ENCODE measurements at places on chromosomes 4 and X. TPM values are rescaled to one million over a fixed set of nuclear protein-coding genes. Genes with fewer than 3 reads are reported as not detected.

CXorf38 gene
- total RNA-seq: 26.6 TPM

GRCh38 chr4:183635741-183636140, 23.2 kb downstream of the RWDD4 start:
- no peak overlapping the region for H3K4me3 ChIP-seq
- peaks cover 4% of the 10 kb centered on the region for H3K4me1 ChIP-seq
- peaks cover 3% of the 10 kb centered on the region for H3K36me3 ChIP-seq
- no peak overlapping the region for H3K27ac ChIP-seq
- no peak for DNase-seq
- H3K27me3 ChIP-seq: peaks cover 1% of the 10 kb centered on the region

DNA sequence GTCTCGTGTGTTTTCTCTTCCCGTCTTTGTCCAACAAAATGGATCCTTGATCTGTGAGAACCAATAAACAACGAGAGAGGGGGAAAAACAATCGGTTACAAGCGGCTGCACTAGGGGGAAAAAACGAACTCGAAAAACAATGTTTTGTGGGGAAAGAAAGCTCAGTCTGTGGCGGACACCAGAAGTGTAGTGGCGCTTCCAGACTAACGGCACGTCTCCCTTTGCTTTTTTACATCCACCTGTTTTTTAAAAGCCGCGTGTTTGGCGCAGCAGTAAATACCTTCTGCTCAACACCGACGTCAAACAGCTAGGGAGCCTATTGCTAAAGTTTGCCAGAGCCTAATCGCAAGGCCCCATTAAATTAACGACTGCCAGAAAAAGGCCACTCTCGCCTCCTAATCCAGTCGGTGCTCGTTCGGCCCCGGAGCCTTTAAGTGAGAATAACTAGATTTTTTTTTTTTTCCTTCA, 3.3 kb downstream of the NKX6-1 start:
- H3K36me3 ChIP-seq: no peaks in the 10 kb centered on the region
- peaks cover 88% of the 10 kb centered on the region for H3K27me3 ChIP-seq
- H3K27ac ChIP-seq: peak overlapping the region; percentile 68
- H3K4me1 ChIP-seq: peaks cover 15% of the 10 kb centered on the region
- DNase-seq: no peak

DNA sequence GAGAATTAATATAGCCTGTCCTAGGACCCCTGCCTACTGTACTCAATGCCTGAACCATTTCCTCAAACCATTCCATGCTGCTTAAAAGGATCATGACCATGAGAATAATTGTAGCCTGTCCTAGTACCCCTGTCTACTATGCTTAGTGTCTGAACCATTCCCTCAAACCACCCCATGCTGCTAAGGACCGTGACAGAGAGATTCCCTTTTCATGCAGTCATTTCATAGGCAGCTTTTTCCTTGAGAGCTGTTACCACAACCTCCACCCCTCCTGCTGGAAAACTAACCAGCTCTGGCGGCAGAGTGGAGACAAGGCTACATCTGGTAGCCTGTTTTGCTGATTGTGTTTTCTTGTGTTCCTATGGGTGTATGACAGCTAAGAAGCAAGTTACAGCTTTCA, 174.9 kb upstream of the SMARCAD1 start:
- no peak overlapping the region for H3K27ac ChIP-seq
- H3K4me3 ChIP-seq: no peak overlapping the region
- no peak for DNase-seq
- no peaks in the 10 kb centered on the region for H3K36me3 ChIP-seq
- H3K27me3 ChIP-seq: no peaks in the 10 kb centered on the region

PDLIM3 gene
- total RNA-seq: not detected

GRCh38 chr4:106104276-106104675, 209.0 kb downstream of the NPNT start:
- peaks cover 47% of the 10 kb centered on the region for H3K36me3 ChIP-seq
- H3K27ac ChIP-seq: no peak overlapping the region
- no peak overlapping the region for H3K4me3 ChIP-seq
- H3K4me1 ChIP-seq: no peaks in the 10 kb centered on the region
- DNase-seq: no peak
- H3K27me3 ChIP-seq: no peaks in the 10 kb centered on the region

GRCh38 chrX:10049236-10049635, 82.1 kb downstream of the CLDN34 start:
- H3K36me3 ChIP-seq: no peaks in the 10 kb centered on the region
- no peak for DNase-seq
- no peaks in the 10 kb centered on the region for H3K27me3 ChIP-seq
- no peak overlapping the region for H3K27ac ChIP-seq
- peaks cover 7% of the 10 kb centered on the region for H3K4me1 ChIP-seq

CPLX1 gene
- total RNA-seq: 5.0 TPM

DNA sequence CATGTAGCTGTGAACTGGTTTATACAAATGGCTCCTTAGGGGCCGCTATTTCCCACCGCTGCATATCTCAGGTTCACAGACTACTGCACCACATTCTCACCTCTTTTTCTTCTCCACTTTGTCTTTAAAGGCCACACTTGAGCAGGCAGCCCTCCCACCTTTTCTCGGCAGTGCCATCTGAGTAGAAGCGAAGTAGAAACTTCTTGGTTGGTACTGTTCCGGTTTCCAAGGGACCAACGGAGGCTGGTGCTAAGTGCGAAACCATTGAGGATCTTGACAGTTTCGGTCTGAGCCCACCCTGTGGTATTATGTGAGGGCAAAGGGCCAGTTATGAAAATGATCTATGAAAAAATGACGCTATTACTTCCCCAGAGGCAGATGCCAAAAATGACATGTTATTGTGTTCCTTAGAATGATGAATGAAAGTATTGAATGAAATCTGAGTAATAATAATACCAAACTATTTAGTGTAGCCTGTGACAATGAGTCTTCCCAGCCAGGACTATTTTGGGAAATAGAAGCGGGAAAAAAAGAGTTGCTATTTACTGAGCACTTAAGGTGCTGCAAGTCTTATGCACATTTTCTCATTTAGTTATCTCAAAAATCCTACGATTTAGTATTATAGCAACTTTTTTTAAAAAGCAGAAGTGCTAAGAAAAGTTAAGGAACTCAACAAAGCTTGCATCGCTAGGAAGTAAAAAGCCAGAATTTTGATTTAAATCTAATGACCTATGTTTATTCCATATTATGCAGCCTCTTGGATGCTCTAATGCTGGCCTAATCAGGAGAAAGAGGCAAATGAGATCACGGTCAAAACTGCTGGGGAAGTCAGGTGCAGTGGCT, 29.6 kb upstream of the CHRNA9 start:
- H3K4me1 ChIP-seq: peaks cover 79% of the 10 kb centered on the region
- peak; percentile 51 for DNase-seq
- no peaks in the 10 kb centered on the region for H3K27me3 ChIP-seq
- H3K4me3 ChIP-seq: peak overlapping the region; percentile 83
- H3K36me3 ChIP-seq: peaks cover 10% of the 10 kb centered on the region

DNA sequence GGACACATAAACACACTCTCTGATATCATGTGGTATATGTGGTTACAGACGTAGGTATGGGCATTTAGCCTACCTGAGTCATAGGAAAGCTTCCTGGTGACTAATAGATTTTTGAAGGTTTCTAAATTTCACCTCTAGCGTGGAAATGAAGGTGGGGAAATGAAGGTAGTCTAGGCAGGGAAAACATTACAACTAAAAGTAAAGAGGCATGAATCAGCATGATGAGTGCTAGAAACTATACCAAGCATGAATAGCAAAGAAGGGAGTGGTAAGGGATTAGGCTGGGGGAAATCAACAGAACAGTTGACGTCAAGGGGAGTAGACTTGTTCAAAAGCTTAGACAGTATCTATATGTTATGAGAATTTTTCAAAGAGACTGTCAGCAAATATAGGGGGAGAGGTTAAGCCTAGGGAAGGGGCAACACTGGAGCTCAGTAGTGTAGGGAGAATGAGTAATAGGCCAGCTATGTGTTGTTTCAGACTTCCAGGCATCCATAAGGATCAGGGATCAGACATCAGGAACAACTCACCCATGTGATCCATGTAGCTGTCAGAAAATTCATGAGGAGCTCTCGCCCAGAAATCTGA, 279.3 kb upstream of the DIPK2B start:
- DNase-seq: no peak
- H3K36me3 ChIP-seq: no peaks in the 10 kb centered on the region
- H3K27me3 ChIP-seq: peaks cover 3% of the 10 kb centered on the region
- H3K4me3 ChIP-seq: no peak overlapping the region
- no peak overlapping the region for H3K27ac ChIP-seq

SLITRK4 gene
- total RNA-seq: not detected

NLGN3 gene
- 1.4 TPM for total RNA-seq

DNA sequence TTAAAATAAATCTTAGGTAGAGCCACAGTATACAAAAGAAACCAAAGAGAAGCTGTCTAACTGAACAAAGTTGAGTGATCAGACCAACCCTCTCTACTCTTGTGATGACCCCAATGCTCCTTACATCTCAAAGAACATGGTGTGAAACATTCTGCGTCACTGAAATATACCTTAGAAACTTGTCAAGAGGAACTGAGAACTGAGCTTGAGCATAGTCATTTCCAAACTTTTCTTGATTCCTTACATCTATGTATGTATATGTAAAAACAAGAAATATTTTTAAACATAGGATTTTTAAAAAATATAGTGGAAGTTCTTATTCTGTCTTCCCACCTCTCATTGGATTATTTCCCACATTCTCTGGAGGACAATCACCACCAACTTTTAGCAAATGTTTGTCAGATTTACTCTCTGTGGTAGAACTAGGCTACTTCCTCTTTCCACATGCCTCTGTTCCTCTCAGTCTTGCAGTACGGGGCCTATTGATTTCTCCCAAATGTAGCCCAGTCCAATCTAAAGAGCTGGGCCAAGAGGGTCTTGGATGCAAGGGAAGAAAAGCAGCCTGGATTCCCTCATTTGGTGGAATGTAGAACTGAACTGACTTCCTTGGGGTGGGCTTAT, 98.2 kb upstream of the HHIP start:
- H3K36me3 ChIP-seq: no peaks in the 10 kb centered on the region
- no peaks in the 10 kb centered on the region for H3K4me1 ChIP-seq

GRCh38 chr4:90503677-90504076, 376.5 kb downstream of the CCSER1 start:
- DNase-seq: no peak
- H3K36me3 ChIP-seq: no peaks in the 10 kb centered on the region
- H3K27me3 ChIP-seq: no peaks in the 10 kb centered on the region
- H3K4me3 ChIP-seq: no peak overlapping the region

CENPVL2 gene
- total RNA-seq: not detected

DNA sequence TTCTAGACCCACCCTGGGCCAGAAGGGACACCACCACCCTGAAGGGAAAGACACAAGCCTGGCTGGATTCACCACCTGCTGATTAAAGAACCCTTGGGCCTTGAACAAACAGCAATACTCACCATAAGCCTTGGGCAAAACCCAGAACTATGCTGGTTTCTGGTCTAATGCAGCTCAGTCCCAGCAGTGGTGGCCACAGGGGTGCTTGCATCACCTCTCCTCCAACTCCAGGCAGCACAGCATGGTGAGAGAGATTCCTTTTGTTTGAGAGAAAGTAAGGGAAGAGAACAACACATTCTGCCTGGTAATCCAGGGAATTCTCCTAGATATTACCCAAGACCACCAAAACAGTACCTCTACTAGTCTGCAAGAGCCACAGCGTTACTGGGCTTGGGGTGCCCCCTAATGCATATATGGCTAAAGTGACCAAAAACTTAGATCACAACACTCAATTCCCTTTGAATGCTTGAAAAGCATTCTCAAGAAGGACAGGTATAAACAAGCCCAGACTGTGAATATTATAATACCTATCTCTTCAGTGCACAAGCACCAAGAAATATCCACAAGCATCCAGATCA, 25.7 kb downstream of the RNF128 start:
- no peak overlapping the region for H3K4me3 ChIP-seq
- no peak overlapping the region for H3K27ac ChIP-seq
- H3K27me3 ChIP-seq: peaks cover 2% of the 10 kb centered on the region
- DNase-seq: no peak
- H3K4me1 ChIP-seq: no peaks in the 10 kb centered on the region

DNA sequence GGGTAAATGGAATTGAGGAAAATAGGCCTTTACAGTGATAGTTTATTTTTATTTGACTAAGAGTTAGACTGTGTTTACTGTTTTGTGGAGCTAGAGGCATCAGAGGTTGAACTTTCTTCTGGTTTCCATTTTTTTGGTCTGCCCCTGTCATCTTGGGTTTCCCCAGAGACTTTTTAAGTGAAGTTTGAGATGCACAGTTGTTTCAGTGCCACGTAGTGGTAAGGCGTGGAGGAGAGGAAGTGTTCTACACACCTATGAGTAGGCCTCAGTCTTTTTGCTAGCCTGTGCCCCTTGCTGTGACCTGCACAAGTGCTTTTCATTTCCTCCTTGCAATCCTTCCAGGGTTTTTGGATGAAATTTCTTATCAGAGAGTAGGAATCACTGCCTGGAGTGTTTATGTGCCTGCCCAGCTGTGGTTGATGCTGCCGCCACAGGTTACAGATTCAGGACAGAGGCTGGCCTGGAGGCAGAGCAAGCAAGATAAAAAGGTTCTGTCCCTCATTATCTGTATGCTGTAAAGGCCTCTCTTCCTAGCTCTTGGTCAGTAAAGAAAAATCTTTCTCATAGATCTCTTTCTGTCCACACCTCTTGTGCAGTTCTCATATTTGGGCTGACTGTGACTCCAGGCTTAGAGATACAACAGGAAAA, 12.5 kb upstream of the HSFX4 start:
- no peaks in the 10 kb centered on the region for H3K4me1 ChIP-seq
- H3K27ac ChIP-seq: peak overlapping the region; percentile 58
- no peak overlapping the region for H3K4me3 ChIP-seq
- H3K27me3 ChIP-seq: no peaks in the 10 kb centered on the region

DNA sequence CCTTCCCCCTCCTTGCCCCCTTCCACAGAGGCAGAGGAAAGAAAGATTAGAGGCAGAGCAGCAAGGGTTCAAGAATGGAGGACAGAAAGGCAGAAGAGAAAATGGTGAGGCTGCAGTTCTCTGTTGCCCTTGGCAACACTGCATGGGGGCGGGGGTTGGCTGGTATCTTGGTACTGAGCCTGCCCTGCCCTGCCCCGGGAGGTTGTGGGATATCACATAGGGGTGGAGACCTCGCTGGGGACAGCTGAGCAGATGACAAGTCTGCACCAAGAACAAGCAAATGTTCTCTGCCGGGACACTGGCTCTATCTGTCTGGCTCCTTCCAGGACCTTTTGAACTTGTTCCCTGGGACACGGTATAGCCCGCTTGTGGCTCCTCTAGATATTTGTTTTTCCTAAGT, 39.8 kb downstream of the NHS start:
- H3K36me3 ChIP-seq: no peaks in the 10 kb centered on the region
- H3K27ac ChIP-seq: no peak overlapping the region
- DNase-seq: no peak
- H3K4me1 ChIP-seq: no peaks in the 10 kb centered on the region

TLR6 gene
- 5.9 TPM for total RNA-seq

DNA sequence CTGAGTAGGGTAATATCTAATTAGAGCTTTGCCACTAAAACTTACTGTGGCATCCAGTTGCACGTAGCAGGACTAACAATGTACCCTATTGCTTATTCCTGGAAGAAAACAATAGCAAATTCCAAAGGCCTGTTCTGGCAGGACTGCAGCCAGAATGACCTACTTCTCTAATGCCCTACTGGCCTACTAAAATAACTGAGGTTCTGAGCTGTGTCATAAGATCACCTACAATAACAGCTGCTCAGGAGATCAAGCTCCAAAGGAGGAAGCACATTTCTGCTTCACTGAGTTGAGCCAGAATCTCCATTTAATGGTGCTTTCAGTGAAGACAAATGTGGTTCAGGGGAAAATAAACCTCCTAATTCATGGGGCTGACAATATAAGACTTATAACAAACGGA, 42.2 kb upstream of the CXCL8 start:
- no peaks in the 10 kb centered on the region for H3K36me3 ChIP-seq
- no peak overlapping the region for H3K27ac ChIP-seq

RASGEF1B gene
- 8.2 TPM for total RNA-seq

- peaks cover 13% of the 10 kb centered on the region for H3K36me3 ChIP-seq
- peak; percentile 74 for DNase-seq
- peak within 1 kb of the TSS; percentile 91 for H3K27ac ChIP-seq
- peaks cover 47% of the 10 kb centered on the region for H3K4me1 ChIP-seq
Measured at GRCh38 chrX:24149351-24150050, at the start of gene ZFX. ZFX (plus strand) TSS chrX:24149729; CDS start chrX:24172743, 23,014 bp downstream.

CDKL2 gene
- total RNA-seq: 0.45 TPM

All from activated naive CD8-positive, alpha-beta T cell treated with anti-CD3 and anti-CD28 coated beads, Interleukin-2, amount 10 ng/mL, durations not matched to agents 7 days and 5 days (primary cell).